ENCODE measurements at places on chromosomes 5 and 9. TPM values are rescaled to one million over a fixed set of nuclear protein-coding genes. Genes with fewer than 3 reads are reported as not detected.

PRR7 gene
- total RNA-seq: 36.4 TPM

GPR150 gene
- total RNA-seq: 0.76 TPM

ZDHHC11 gene
- 4.6 TPM for total RNA-seq

IPPK gene
- total RNA-seq: 15.8 TPM

HACD4 gene
- total RNA-seq: 4.1 TPM

CRHBP gene
- total RNA-seq: not detected

CCNJL gene
- total RNA-seq: not detected

STPG3 gene
- total RNA-seq: not detected
